Cortex of kidney (tissue), 1 donor: ENCODE measurements at places on chromosomes 16 and 17.

GRCh38 chr16:2712546-2712945 is 7.5 kb downstream of the PRSS27 start:
- no peak for DNase-seq

DNA sequence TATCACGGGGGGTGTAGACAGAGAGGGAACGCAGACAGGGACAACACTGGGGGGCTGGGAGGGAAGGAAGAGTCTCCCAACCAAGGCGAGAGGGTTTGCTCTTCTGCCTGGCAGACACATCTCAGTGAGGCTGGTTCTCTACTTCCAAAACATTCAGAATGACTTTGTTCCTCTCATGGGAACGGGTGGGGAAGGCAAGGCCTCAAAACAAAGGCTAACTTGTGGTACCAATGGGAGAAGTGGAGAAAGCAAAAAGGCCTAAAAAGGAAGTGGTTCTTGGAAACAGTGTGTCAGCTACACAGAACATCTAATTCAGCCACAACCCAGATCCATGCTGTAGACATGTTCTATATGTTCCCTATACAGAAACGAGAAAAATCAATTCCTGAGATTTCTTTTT is 7.5 kb downstream of the FLOT2 start:
- no peak for DNase-seq

DNA sequence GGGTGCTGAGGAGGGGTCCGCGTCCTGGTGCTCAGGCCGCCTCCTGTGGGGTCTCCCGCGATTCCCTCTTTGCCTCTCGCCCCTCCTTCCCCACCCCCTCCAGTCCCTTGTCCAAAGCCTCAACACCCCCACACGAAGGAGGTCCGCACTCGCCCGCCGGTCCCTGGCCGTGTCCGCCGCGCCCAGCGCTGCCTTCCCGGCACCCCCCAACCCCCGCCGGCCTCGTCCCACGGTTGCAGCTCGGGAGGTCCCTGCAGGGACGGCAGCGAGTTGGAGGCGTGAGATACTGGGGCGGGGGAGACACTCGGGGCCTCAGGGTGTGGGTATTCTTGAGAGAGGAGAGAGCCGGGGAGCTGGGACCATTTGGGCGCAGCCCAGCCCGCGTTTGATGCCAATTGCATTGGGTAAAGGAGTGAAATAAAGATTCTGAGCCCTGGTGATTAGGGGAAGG is 468 bp downstream of the FLYWCH2 start:
- DNase-seq = no peak

DNA sequence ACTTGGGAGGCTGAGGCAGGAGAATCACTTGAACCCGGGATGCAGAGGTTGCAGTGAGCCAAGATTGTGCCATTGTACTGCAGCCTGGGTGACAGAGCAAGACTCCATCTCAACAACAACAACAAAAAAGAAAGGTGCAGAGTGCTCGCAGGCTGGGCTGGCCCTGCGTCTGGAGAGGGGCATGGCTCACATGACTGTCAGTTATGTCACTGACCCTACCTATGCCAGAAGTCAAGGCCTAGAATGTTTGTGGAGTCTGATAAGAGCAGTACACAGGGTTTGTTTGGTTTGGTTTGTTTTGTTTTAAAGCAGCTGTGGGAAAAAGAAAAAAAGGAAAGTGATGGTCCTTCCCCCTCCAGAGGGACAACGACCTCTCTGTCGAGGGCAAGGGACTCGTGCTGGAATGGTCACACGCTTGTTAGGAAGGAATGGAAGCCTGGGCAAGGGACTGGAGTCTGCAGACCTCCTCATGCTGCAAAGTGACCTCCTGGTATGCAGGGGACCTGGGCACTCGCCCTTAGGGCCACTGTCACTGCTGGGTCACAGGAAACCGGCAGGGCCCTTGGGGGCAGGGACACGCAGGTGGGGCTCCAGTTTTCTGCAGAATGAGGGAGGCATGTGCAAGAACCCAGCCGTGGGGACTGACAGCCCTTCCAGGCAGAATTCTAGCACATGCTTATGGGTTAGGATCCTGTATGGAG is 10.1 kb upstream of the OSGIN1 start:
- no peak for DNase-seq

DNA sequence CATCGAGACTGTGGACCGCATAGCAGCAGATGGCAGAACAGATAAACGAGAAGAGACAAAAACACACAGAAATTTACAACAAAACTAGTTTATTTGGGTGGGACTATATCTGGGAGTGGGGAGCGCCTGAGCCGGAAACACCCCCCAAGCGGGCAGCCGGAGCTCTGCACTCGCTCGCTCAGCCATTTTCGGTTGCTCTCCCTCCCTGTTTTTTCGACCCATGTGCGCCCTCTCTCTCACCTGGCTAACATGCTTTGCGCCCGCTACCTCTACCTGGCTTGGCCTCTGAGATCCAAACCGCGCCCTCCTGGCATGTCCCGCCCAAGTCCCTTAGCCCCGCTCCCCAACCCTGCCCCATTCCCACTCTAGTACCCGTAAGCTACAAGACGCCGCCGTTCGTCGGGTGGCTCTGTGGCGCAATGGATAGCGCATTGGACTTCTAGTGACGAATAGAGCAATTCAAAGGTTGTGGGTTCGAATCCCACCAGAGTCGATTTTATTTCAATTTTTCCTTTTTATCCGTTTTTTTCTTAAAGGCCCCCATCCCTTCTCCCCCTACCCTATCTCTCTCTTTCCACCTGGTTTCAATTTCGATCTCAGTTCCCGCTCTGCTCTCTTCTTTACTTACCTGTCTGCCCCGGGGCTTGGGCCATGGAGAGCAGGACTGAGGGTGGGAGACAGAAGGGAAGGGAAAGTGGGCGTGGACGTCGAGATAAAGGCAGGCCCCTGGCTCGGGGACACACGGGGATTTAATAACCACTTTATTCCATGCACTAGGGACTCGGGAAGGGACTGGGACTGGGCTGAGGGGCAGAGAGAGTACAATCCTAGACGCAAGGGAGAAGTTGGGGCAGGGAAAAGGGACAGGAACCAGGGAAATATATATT is 2.4 kb upstream of the ALOXE3 start:
- DNase-seq = no peak

DNA sequence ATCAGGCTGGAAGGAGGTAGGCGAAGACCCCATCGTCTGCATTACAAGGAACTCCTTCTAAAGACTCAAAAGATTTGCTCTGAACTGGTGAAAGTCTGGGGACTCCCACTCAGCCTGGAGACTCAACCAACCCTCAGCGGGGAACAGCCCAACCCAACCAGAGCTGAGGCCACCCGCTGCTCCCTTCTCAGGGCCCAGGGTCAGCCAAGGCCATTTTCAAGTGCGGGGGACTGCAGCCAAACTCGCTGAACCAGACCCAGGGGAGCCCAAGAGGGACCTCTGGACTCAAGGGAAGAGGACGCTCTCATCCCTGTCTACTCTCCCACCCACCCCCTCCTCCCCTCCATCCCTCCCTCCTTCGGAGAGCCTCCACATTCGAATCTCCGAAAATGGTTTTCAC is 24.1 kb downstream of the XYLT1 start:
- DNase-seq = no peak

GRCh38 chr17:4782652-4783051 is 3.5 kb downstream of the VMO1 start:
- no peak for DNase-seq

DNA sequence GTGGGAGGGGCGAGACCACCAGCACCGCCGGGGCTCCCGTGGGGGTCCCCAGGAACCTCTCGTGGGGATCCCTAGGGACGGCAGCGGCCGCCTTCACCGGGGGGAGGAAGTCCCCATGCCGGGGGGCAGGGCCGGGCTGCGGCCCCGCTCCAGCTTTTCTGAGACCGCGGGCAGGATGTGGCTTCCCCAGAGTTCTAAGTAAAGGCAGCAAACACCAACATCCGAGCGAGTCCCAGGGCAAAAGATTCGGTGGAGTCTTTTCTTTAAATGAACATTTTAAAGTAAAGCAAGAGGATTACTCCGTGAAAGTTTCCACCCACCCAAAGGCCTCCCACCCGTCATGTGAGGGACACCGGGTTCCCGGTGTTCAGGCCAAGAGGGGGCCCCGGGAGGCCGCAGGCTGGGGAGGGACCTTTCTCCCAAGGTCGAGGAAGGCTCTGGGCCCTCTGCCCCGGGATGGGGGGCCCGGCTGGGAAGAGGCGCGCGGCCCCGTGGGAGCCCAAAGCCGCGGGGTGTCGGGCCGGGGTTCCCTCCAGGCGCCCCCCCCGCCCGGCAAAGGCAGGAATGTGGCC is 137.2 kb upstream of the RPH3AL start:
- no peak for DNase-seq

DNA sequence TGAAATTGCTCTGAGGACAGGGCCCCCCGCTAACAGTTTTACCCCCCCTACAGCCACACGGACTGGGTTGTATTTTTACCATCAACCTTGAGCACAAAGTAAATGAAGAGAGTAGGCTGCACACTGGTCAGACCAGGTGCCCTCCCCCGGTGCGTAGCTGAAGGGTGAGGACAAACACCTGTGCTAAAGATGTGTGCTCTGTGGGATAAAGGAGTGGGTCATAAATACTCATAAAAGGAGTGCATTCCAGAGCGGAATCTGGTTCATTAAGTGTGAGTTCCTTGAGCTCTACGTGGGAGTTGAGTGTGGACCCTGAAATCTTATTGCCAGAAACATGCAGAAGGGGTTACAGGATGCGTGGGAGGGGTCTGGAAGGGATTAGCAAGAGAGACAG is 217.0 kb downstream of the CCDC182 start:
- no peak for DNase-seq

DNA sequence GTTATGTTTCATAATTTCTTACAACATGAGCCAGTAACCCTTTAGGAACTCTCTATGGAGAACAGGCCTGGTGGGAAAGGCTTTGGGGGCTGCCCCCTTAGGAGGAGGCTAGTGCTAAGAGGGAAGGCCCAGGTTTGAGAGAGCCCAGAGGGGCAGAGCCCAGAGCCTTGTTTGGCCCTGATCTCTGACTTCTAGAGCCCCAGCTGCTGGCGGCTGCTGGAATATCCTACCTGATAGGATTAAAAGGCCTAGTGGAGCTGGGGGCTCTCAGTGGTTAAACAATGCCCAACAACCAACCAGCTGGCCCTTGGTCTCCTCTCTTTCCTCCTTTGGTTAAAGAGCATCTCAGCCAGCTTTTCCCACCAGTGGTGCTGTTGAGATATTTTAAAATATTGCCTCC is 54.1 kb downstream of the IGF2BP1 start:
- DNase-seq = no peak

- DNase-seq = no peak
Measured at GRCh38 chr16:77662246-77662645, 60.1 kb upstream of the NUDT7 start.

- DNase-seq = no peak
Measured at GRCh38 chr17:78196716-78197115, 9.6 kb downstream of the AFMID start.

DNA sequence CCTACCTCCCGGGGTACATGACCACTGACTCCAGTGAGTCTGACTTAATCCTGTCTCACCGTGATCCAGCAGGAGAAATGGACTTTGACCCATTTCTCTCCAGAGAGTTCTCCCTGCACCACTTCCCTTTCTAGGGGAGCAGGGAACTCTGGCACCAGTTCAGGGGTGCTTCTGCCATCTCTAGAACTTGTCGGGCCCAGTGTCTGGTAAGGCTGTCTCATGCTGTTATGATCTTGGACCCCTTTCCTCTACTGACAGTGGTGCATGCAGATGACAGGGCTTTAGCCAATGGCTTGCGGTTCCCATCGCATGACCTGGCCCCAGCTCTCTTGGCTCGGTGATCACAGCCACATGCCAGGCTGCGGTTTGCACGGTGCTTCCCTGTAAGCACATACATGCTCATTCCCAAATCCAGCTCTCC is 62.0 kb downstream of the SLC39A11 start:
- no peak for DNase-seq

DNA sequence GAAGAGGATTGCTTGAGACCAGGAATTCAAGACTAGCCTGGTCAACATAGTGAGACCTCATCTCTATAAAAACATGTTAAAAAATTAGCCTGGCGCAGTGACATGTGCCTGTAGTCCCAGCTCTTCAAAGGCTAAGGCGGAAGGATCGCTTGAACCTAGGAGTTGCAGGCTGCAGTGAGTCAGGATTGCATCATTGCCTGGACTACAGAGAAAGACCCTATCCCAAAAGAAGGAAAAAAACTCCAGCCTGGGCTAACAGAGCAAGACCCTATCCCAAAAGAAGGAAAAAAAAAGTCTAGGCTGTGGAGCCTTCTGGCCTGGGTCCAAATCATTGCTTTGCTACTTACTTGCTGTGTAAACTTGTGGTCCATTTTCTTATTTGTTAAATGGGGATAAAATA is 4.9 kb downstream of the CCP110 start:
- no peak for DNase-seq

- DNase-seq = no peak
Measured at GRCh38 chr17:82019690-82020571, 2.7 kb downstream of the CENPX start.

GRCh38 chr17:62309396-62309795 is 71.0 kb upstream of the EFCAB3 start:
- no peak for DNase-seq

- no peak for DNase-seq
Measured at GRCh38 chr17:81132770-81133723, 32.3 kb upstream of the PVALEF start.

DNA sequence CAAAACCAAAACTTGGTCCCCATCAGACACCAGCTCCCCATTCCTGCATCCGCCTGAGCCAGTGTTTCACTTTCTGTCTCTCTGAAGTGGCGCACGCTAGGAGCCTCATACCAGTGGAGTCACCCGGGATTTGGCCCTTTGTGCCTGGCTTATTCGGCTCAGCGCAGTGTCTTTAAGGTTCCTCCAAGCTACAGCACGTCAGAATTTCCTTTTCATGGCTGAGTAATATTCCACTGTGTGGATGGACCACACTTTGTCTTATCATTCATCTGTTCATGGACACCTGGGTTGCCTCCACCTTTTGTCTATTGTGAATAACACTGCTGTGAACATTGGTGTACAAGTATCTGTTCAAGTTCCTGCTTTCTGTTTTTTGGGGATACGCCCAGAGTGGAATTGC is 45.2 kb upstream of the CHMP6 start:
- no peak for DNase-seq
